ENCODE measurements at places on chromosomes 2 and 18.

DNA sequence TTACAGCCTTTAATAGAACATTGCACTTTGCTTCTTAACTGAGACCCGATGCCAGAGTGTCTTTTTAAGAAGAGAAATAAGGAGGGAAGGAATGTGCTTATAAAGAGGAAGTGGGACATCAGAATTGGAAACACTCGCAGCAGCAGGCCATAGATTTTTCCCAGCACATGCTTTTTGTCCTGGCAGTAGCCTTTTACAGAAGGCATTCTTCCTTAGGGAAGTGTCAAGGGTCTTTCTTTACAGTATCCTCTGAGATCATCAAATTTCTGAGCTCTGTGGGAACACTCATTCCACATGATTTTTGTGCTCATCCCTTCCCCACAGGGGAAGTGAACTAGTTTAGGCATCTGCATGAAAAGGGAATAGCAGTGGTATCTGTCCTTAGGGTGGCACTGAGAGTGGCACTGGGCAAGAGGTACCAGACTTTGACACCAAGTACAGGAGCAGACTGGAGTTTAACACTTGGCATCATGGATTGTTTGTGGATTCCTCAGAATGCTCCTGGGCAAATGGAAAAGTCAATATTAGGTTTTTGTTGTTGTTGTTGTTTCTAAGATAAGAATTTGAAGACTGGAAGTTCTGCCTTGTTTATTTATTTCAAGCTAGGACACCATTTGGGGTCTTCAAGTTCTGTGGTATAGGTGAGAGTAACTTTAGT, 4.1 kb downstream of the MYO1B start:
- ATAC-seq, result no peak

- ATAC-seq, result no peak
These were observed 31.4 kb downstream of the ARL5A start for GRCh38 chr2:151796774-151797173.

DNA sequence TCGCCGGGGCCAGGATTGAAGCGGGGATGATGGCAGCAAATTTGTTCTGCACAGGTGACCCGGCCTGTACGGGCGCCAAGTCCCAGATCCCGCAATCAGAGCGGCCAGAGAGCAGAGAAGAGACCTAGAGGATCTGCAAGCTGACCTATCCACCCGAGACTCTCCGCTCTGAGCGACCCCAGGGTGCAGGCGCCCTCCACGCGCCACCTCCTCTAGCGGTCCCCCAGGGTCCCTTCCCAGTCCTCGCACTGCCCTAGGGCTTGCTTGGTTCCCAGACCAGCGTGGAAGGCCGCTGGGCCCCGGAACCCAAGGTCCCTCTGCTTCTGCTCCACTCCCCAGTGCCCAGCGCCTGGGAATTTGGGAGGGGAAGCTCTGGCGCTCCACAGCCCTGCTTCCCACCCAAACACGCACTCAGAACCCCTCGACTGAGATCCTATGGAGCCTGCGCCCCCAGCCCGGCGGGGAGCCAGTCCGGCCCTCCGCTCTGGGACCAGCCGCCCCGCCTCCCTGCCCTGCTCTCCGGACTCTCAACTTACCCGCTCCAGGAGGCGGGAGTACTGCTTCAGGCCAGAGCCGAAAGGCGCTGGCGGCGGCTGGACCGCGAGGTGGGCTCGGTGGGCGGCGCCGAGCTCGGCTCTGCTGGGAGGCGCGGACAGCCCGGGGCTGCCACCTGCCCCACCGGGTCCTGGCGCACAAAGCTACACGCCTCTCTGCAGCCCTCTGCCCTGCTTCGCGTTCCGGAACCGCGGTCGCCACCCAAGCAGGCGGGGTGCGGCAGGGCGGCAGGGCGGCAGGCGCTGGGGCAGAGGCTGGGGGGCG, 3.0 kb upstream of the SIX3 start:
- no peak for ATAC-seq

DNA sequence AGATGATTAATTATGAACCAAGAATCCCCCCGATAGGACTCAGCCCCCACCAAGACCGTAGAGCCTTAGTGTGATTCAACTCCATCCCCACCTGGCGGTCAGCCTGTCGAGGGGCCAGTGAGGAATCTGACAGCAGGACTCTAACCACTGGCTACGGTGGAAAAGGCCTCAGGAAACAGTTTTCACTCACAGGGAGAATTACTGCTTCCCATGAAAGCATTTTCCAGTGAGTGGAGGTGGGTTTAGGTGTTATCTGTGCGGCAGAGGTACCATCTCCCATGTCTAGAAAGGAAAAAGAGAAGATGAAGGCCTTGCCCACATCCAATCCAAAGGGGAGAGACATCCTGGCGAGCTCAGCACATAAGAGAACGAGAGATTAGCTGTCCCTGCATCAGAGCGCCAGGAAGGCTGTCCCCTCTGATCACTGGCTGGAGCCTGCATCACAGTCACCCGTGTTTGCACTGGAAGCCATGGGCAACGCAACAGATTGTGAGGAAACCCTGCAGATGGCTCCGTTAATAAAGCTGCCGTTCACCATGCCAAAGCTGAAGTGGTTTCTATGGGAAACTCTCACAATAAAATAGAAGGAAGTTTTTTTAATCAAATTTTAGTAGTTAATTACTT, 22.3 kb downstream of the COX7A2L start:
- no peak for ATAC-seq

- ATAC-seq, result no peak
These were observed 47.9 kb downstream of the SLC14A1 start for GRCh38 chr18:45771587-45772480.

DNA sequence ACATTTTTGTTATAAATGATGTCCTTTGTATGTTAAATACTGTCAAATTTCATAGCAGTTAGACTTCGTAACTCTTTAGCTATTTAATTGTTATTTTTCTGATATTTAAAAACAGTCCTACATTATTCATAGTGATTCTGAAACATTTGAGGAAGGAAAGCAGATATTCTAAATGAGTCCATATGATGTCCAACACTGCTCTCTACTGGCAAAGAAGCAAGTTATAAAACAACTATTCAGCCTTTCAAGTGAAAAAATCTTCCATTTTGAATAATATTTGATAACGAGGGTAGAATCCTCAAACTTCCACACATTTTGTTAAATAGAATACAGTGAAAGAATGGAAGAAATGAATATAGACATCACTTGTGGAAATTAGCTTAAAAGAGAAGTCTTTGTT, 220.8 kb downstream of the GULP1 start:
- no peak for ATAC-seq

DNA sequence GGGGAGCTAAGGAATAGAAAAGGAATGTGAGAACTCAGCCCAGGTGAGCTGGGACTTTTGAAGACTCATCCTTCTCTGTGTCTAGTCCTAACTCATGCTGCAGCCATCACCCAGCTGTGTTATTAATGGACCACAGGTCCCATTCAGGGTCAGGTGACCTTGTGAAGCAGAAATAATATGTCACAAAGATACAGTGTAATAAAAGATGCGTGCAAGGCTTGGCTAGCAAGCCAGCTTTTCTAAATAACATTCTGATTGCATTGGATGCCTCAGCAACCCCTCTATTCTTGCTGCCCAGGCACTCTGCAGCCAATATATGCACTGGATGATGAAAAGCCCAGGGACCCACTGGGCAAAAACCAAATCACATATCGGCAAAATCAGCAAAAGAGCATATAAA, 393.1 kb upstream of the PIK3C3 start:
- ATAC-seq, result no peak

- no peak for ATAC-seq
These were observed 98.0 kb downstream of the TRABD2A start for GRCh38 chr2:84782717-84783442.

GRCh38 chr2:88545118-88545517, 82.1 kb downstream of the EIF2AK3 start:
- no peak for ATAC-seq

DNA sequence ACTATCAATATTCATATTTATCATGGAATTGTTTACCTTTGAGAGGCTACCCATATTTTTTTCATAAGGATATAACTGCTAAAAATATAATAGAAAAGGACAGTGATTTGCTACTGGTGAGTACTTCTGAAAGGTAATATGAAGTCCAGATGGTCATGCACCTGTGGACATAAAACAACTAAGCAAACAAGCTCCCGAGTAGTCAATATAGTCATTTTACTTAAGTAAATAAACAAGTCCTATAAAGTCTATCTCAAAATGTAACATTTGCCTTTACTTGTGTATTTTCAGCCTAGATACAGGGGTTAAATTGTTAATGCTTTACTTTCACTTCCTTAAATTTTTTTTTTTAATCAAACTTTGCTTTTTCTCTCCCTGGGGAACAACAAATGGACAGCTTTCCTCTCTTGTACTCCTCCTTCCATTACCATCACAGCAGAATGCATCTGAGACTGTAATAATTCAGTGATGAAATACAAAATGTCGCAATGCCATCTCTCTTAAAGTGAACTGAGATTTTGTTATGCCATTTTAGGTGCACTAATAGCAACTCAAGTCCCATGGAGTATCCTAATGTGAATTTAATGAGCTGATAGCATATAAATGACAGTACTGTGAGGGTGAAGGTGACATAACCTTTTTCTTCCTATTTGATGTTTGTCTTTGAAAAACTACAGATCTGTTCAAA, 1325.4 kb upstream of the ZEB2 start:
- no peak for ATAC-seq

DNA sequence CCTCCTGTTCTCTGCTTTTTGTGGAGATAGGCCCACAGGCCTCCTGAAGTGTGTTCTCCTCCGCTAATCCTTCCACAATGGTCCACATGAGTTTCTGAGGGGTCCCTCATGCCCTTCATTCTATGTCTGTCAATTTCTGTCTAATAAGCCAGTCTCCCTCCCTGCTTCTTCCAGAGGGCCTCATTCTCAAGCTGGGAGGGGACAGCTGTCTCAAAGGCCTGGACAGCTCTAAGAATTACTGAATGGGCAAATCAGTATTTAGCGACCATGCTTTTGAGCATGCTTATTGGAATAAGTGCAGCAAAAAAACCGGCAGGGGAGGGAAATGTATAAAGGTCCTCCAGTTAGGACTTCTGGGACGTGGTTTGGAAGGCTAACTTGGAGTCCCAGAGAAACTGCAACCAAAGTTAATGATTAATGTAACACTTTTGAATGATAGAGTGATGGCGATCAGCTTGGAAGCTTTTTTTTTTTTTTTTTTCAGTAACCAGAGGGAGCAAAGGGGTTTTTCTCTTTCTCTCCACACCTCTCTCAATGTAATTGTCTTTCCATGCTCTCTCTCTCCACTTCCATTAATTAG, 890.7 kb upstream of the POU3F3 start:
- no peak for ATAC-seq

DNA sequence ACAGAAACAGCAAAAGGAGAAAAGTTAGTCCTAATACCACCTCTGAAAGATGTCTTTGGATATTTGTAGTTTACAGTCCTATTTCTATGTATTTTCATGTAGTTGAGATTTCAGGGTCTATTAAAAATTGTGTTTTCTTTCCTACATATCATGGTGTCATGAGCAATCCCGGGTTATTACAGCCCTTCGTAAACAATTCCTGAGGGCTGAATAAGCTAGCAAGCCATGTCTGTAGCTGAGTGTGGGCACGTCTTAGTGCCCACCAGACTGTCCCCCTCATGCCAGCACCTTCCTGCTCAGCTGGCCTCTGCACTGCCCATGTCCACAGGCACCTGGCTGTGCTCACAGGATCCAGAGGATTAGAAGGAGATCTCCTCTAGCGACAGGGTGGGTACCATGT, 60.6 kb downstream of the CTIF start:
- ATAC-seq, result no peak

DNA sequence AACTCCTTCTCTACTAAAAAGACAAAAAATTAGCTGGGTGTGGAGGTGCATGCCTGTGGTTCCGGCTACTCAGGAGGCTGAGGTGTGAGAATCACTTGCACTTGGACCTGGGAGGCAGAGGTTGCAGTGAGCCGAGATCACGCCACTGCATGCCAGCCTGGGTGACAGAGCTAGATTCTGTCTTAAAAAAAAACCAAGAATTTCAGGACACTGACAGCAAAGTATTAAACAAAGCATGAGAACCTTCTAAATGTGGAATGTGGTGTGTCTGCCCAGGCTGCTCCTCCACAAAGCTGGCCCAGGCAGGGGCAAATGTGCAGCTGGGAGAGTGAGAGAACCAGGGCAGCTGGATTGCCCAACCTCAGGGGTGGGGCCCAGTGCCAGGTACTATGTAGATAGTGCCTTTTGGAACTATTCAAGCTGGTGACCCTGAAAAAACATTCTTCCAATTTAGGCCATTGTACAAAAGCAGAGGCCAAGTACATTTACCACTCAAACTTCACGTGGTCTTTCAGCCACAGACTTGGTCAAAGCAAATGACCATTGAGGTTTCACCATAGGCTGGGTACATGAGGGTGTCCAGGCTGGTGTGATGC, 6.7 kb upstream of the UGT1A5 start:
- ATAC-seq, result no peak

GRCh38 chr2:112480530-112481049, 1.4 kb upstream of the TTL start:
- ATAC-seq, result no peak

GRCh38 chr2:120383631-120384340, 37.9 kb downstream of the INHBB start:
- no peak for ATAC-seq

- ATAC-seq, result peak; percentile 61
These were observed 247.5 kb downstream of the NBAS start for GRCh38 chr2:15313657-15314056.
